ENCODE measurements at places on chromosomes 11 and 22.
A peak's percentile ranks its signal among the peaks of the same experiment; 100 is the strongest.

GRCh38 chr11:128399251-128400121, 187.9 kb downstream of the ETS1 start:
- DNase-seq: no peak

GRCh38 chr11:86594746-86595145, 77.7 kb downstream of the ME3 start:
- DNase-seq: no peak

GRCh38 chr22:41929418-41929810, 2.8 kb upstream of the TNFRSF13C start:
- no peak for DNase-seq

- no peak for DNase-seq
These were observed 363.8 kb upstream of the MTNR1B start for GRCh38 chr11:92605667-92606066.

DNA sequence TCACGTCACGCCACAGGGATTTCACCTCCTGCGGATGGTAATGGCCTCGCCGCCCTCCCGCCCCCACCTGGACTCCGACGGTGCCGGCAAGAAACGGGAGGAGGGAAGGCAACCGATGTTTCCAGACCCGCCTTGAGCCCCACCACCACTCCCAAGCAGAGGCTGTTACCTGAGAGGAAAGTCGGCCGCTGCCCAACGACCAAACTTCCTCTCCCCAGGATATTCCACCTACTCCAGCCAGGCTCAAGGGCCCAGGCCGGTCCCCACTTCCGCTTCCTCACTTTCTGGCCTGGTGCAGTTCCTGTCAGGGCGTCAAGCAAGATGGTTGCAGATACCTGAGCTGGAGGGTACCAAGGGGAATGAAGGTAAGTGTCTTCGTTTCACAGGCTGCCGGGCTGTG, at the start of gene ENTHD1:
TSS of gene ENTHD1 (minus strand) at position 235 of the 400 bp plus-strand sequence. CDS start 6,012 bp downstream, outside the sequence.
- no peak for DNase-seq

GRCh38 chr11:26268980-26269660, 62.8 kb upstream of the ANO3 start:
- no peak for DNase-seq

DNA sequence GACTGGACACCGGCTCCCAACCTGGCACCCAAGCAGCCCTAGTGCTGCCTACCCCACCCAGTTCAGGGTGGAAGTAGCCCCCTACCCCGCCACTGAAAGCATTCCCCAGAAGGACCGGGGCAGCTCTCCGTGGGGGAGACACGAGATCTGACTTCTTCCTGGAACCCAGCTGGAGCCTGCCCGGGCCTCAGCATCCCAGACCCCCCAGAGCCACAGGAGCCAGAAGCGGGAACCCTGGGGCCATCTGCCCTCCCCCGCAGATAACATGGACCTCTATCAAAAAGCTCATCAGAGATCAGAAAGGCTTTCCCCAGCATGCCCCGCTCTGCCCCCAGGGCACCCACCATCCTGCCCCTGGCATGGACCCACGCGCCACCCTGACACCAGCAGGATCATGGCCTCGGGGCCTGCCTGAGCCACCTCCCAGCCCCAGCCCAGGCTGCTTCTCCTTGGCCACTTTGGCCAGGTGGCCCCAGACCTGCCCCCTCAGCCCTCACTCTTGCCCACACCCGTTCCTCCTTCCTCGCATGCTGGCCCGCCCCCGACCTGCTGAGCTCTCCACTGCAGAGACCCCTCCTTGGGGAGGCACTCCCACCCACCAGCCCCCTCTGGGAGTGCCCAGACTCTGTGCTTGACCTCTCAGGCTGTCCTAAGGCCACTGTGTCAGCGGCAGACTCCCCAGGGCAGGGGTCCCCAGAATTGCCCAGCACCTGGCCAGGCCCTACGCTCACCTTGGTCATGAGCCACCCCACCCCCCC, 17.1 kb downstream of the WNT7B start:
- no peak for DNase-seq

DNA sequence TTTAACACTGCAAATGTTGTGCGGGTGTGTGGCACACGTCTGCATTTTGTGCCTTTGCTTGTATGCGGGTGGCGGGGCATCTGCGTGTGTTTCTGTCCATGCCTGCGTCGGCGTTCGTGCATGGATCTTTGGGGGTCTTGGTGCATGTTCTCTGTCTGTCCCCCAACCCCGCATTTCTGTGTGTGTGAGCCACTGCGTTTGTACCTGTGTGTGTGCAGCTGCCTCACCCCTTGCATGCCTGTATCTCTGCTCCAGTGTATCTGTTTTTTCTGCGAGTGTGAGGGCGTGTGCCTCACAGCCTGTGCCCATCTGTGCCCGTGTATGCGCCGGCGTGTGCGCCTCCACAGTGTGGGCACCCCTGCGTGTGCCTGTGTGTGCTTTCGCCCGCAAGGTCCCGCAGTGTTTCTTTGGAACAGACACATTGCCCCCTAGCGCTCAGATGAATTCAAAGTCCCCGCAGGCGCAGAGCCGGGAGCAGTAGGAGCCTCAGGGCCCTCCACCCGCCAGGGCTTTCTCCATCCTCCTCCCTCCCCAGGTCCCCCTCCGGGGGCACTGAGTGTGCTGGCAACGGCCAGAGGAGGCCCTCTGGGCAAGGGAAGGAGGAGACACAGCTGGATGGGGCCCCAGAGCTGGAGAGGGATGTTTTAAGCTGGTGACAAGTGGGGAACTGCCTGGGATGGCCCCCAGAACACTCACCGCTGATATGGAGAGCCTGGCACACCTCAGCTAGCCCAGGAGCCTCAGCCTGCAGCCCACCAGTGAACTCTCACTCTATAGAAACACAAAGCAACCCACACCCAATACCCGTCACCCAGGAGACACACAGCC, 3.1 kb upstream of the MN1 start:
- peak; percentile 47 for DNase-seq

GRCh38 chr22:40176921-40177737, 596 bp upstream of the TNRC6B start:
- DNase-seq: peak; percentile 77

DNA sequence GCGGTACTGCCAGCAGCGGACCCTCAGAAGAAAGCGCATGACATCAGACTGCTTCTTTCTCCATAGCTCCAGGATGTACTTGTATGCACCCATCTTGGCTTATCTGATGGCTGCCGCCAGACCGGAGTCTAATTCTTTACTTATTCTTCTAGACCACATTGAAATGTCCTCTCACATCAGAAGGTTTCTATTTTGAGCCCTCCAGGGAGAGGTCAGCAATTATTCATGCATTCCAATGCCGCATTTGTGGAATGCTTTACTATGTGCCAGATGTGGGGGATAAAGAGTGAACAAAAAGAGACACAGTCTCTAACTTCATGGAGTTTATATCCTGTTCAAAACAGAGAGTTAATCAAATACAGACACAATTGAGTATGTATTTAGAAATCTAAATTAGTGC, 230.1 kb downstream of the MIAT start:
- DNase-seq: no peak

GRCh38 chr11:41666951-41667653, 207.7 kb upstream of the LRRC4C start:
- no peak for DNase-seq

- no peak for DNase-seq
These were observed 72.5 kb upstream of the SHANK2 start for GRCh38 chr11:71324788-71325417.

DNA sequence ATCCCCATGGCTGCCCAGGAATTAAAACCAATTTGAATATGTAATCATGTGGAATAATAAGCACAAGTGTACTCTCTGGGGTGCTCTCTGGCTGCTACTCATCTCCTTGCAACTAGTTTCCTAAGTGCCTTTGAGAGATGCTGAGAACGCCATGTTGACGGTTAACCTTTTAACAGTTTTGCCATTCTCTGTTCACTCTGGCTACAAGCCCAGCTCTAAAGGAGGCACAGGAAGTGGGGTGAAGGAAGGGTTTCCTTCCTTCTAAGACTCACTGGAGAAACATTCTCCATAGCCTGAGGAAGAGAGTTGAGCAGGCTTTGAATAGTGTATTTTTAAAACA, 122.0 kb upstream of the ZC3H12C start:
- DNase-seq: no peak

GRCh38 chr11:123560006-123560405, 94.4 kb downstream of the SCN3B start:
- DNase-seq: peak; percentile 62

GRCh38 chr11:92083123-92083522, 141.5 kb upstream of the FAT3 start:
- no peak for DNase-seq

- no peak for DNase-seq
These were observed 92.0 kb downstream of the PPP6R3 start for GRCh38 chr11:68552542-68552941.

DNA sequence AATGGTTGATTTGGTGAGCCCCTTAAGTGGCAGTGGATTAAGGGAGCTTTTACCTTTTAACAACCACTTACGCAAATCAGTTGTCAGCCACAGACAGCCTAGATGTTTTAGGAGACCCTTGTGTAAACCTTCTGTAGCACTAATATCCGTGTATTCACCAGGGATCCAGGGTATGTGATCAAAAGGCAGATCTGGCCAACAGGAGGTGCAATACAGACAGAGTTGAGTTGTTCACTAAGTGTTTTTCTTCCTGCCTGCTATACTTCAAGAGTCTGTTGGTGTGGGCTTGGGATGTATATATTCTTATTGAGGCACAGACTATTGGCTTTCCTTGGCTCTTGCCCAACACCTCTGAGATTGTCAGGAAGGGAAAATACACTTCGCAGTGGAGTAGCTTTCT, 175.1 kb downstream of the FAT3 start:
- no peak for DNase-seq

DNA sequence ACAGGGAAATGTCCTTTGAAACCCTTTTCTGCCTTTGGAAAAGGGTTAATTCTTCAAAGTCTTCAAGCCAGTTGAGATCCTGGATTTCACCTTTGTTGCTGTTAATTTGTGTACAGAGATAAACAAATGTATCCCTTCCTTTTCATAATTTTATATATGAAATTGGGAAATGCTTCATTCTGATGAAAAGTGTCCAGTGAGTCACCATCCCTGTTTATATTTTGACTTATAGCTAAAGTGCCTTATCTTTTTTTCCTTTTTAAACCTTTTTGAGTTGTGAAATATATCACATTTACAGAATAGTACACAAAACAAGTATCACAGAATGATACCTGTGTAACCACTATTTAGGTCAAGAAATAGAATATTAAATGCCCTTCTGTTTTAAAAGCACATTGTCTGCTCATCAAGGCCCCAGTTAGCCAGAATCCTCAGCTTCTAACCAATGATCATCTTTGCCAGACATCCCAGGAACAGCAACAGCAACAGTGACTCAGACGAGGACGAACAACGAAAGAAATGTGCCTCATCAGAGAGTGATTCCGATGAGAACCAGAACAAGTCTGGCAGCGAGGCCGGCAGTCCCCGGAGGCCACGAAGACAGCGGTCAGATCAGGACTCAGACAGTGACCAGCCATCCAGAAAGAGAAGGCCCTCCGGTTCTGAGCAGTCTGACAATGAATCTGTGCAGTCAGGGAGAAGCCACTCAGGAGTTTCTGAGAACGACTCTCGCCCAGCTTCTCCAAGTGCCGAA, 27.3 kb downstream of the CTR9 start:
- DNase-seq: no peak

GRCh38 chr22:35554297-35554845, 13.7 kb downstream of the RASD2 start:
- no peak for DNase-seq

DNA sequence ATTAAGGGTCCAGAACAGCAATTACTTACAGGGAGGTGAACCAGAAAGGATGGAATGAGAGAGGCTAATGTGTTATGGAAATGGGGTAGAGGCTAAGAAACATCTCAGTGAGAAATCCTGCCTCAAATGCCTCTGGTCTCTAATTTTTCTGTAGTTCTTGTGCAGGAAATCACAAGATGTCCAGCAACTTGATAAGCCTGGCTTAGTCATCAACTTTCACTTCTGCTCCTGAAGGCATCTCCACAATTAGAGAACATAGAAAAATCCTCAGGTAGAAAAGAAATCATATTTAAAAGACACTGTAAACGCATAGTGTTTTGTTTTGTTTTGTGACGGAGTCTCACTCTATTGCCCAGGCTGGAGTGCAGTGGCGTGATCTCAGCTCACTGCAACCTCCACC, 18.7 kb downstream of the MRGPRX4 start:
- DNase-seq: no peak

DNA sequence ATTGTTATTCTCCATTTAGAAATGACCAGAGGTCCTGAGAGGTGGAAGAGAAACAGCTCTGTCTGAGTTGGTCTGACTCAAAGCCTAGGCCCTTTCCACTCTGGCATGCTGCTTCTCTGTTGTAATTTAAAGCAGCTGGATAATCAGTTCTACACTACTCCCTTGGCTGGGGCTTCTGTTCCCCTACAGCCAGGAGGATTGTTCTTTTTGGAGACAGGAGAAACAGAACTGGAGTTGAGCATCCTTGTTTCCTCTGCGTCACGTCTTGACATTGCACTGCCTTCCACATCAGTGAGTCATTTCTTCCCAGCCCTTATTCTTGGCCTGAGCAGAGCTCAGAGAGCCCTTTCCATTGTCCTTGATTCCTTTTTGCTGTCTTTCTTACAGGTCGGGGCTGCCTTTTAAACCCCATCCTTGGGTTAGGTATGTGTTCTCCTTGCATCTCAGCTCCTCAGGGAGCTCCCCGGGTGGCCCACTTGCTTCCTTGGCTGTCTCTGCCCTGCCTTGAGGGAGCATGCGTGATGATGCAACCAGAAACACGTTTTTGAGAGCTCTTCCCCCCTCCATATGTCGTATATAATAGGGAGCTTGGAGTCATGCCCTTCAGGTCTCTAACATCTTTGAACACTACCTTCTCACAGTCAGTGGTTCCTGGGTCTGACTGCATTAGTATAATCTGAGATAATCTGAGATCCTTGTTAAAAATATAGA, 35.7 kb downstream of the CYB5R2 start:
- DNase-seq: no peak

GRCh38 chr11:2536440-2536989, 91.7 kb downstream of the KCNQ1 start:
- DNase-seq: no peak

DNA sequence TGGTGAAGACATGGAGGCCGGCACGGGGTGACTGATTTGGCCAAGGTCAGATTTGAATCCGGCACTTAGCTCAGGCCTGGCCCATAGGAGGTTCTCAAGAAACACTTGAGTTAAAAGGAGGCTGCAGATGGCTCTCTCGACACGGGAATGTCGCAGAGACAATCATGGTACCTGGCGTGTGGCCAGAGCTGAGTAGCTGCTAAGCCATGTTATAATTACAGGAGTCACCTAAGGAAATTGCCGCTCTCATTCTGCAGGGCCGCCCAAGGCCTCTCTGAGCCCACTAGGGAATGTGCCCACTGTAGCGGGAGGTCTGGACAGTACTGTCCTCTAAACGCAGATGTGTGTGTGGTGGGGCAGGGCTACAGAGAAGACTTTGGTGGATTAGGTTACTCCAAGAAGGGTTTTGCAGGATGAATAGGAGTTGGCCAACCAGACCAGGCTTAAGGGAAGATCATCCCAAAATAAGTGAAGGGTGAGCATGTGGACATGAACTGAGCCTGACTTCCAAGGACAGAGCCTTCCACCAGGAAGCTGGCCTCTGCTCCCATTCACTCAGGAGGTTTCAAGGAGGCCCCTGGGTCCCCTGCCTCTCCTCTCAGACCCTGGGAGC, 19.3 kb upstream of the PRR5 start:
- DNase-seq: no peak

GRCh38 chr11:131877246-131877942, 507.0 kb downstream of the NTM start:
- DNase-seq: no peak

Data from activated naive CD8-positive, alpha-beta T cell treated with anti-CD3 and anti-CD28 coated beads for 36 hours (primary cell).